ENCODE measurements at places on chromosomes 7 and 10.

GRCh38 chr10:132308587-132309470, 1.1 kb upstream of the STK32C start:
- DNase-seq = no peak

DNA sequence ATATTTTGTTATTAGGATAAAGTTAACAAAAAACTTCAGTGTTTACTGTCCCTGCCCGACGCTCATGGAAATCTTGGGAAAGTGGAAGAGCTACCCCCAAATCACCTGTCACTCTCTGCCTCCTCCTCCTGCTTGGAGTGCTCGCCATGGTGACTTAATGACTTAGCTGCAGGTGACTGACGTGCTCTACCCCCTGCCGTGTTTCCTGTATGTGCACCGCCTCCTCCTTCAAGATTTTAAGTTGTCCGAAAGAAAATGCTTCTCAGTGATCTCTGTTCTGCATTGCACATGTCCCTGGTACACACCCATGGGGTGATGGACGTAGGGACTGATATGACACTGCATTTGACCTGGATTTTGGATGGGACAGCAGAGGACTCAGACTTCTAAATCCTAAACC, 338.8 kb upstream of the SHH start:
- DNase-seq = no peak

- DNase-seq = no peak
These were observed 561.8 kb downstream of the ATRNL1 start for GRCh38 chr10:115654961-115655360.

DNA sequence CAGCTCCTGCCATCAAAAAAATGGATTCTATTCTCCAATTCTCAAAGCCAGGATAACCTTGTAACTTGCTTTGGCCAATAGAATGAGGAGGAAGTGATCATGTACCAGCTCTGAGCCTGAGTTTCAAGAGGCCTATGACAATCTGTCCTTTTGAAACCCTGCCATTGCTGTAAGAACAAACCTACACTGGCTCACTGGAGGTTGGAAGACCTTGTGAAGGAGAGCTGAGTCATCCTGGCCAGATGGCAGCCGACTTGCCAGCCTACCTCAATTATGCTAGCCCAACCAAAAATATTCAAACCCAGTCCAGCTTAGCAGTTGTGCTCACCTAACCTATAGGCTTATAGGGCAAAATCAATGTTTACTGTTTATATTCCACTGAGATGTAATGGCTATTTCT, 93.0 kb downstream of the HGF start:
- DNase-seq = no peak

- DNase-seq = no peak
These were observed 61.0 kb upstream of the RNF32 start for GRCh38 chr7:156579566-156579965.

DNA sequence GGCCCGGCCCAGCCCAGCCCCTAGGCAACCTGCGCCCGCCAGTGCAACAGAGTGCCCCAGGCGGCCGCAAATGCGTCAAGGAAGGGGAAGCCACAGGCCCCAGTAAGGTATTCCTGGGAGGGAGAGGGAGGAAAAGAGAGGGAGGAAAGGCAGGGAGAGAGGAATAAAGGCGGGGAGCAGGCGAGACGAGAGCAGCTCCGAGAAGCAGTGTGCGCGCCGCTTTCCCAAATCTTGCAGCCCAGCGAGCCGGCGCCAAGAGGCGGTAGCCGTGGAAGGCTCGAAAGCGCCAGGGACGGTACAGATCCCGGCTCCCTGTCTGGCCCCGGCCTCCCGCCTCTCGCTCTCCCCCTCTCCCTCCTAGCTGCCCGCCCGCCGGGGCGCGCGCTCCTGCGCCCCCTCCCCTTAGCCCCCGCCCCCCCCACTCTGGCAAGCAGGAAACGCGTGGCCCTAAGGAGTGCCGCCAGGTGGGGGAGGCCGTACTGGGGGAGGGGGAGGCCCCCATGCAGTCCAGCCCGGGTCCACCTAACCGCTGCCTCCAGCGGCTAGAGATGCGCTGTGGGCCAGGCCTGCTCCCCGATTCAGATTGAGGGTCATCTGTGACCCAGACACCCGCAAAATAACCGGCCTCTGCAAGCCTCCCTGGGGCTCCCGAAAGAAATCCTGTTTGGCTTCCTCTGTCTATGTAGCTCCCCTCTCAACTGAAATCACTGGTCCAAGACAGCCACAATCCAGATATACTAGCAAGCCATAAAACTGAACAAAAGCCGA, 4.3 kb downstream of the HOXA10 start:
- DNase-seq = peak; percentile 58

DNA sequence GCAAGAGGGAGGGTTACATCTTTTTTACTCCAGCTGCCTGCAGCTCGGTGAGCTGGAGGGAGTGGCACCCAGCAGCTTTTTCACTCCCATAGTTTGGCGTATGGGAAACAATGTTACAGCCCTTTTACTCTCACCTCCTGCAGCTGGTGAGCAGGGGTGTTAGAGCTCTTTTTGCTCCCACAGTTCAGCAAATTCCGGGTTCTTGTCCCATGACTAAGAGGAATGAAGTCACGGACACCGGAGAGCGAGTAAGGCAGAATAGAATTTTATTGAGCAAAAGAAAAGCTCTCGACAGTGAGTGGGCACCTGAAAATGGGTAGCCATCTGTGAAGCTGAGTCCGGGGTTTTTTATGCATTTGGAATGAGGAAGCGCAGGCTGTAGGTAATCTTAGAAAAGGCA, 446.6 kb downstream of the GFRA1 start:
- DNase-seq = no peak

DNA sequence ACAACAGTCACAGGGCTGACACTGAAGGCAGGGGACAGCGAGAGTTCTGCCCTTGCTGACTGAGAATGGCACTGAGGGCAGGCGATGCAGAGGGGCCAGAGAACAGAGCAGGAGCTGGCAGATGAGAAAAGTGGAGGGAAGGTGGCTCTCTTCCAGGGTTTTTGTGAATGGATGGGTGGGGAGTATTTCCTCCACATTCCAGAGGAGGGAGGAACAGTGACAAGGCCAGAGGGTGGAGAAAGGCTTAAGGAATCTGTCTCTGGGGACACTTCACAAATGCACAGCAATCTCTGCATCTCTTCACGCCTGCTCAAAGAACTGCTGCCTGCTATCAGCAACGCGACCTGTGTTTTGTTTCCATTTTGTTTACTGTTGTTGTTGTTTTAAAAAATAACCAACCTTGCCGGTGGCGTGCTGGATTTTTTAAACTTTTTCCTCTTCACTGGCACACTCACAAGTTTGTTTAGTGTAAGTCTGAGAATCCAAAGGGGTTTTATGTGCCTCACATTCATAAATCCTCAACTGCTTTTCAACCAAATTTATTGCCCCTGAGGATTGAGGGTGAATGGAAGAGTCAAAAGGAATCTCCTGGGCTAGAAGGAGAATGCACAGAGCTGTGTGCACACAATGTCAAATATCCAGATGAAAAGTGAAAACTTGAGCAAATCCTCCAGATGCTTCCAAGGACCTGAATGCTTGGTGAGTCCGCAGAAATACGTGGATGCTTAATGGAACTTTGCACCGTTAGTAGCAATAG, 129.3 kb downstream of the GLI3 start:
- DNase-seq = no peak

DNA sequence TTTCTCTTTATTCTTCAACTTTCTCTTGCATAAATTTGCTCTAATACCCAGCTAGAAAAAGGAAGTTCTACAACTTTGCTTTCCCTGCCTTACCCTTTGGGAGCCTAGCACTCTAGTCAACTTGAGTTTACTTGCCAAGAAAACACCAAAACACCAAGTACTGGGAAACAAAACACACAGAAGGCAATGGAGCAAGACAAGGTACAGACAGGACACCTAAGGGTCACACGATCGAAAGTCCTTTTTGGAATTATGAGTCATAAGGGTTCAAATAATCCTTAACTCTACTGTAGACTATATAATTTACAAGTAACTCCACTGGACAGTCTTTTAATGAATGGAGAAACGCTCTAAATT, 42.6 kb upstream of the ANAPC16 start:
- DNase-seq = no peak
